Stimulated activated CD4-positive, alpha-beta T cell treated with anti-CD3 and anti-CD28 coated beads, Interleukin-12 subunit alpha, Interleukin-12 subunit beta, amount 100 ng/mL, for 48 hours (primary cell): ENCODE measurements at places on chromosomes 7 and 10.

DNA sequence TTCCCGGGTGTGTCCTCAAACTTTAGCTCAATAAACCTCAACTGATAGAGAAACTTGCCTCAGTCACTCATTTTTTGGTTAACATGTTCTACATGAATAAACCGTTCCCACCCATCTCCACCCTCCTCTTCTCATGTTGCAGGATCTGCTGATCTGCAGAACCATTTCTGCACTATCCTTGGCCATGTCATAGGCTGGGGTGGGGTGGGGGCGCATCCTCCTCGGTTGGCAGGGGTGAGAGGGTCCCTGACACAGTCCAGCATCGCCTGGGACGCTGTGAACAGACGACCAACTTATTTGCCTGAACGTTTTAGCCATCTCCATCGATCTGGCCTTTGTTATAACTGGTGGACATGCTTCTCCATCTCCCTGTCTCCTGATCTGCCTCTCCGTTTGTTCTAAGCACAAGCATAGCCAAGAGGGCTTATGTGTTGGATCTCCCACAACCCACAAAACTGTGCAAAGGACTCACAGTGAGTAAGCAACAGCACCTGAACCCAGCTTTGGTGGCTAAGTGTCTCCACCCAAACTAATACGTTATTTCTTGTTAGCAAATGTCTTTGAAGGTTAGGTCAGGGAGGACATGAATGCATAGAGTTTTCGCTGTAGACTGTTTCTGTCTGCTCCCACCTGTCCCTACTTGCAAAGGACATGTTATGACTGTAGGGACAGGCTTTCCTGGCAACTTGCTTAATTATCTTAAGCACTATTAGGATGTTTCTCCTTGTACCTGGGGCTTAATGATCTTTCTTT, 51.7 kb downstream of the PRKCQ start:
- no peak for DNase-seq

DNA sequence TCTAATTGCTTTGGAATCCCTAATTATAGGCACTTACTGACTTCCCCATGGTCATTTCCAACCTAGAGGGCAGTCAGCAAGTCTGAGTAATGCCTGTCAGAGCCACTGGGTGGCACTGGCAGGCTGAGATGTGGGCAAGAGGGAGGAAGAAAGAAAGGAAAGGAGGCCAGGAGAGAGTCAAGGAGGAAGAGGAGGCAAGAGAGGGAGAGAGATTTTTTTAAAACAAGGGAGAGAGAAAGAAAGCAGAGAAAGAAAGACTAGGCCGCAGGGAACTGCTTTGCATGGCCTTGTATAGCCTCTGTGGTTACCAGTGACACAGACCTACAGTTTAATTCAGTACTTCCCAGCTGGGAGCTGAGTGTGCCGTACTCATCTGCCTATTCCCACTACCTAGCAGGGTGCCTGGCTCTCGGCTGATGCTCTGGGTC, 210.4 kb upstream of the ADO start:
- no peak for DNase-seq

DNA sequence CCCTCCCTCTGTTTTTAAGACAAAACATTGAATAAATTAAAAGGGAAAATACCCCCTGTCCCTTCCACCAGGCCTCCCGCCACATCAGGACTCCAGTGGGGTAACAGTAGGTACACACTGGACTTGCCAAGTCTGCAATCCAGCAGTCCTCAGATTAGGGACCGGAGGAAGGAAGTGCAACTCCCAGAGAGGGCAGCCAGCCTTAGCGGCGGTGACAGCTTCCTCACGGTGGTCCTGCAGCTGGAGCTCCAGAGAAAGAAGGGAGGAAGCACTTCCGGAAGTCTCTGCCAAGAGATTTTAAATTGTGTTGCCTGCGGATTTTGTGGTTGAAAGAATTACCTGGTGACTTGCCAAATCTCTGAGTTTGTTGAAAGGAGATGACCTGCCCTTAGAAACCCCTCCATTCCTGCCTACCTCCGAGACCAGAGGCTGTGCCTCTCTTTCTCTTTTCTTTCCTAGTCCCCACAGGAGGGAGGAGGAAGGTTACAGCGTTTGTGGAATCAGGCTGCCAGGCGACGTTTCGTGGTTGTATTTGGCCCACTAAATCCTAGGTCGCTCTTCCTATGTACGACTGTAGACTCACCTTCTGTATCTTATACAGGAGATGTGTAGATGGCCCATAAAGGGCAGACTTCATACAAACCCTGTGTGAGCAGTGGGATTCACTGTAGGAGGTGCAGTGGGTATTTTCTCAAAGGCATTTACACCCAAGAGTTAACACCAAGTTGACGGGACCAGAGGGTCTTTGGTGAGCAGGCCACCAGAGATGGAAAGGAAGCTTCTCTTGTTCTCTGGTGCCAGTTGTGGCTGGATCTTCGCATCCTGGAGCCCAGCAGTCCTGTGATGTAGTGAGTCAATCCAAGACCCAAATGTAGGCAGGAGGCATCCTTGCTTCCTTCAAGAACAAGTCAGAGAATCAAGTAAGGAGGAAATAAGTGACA, 77.9 kb downstream of the INSIG1 start:
- no peak for DNase-seq

- DNase-seq, result no peak
Observed at GRCh38 chr10:110615057-110615747, 28.9 kb upstream of the RBM20 start.

- no peak for DNase-seq
Observed at GRCh38 chr10:50593523-50594376, 30.0 kb downstream of the SGMS1 start.

- no peak for DNase-seq
Observed at GRCh38 chr10:63013755-63014154, 119.4 kb upstream of the NRBF2 start.

- no peak for DNase-seq
Observed at GRCh38 chr10:79905322-79906314, 43.3 kb downstream of the SFTPD start.

- no peak for DNase-seq
Observed at GRCh38 chr7:70500261-70500660, 631.7 kb upstream of the GALNT17 start.

GRCh38 chr7:119929891-119930290, 343.1 kb upstream of the KCND2 start:
- DNase-seq, result no peak

GRCh38 chr10:68103261-68103878, 5.9 kb upstream of the MYPN start:
- DNase-seq, result no peak

DNA sequence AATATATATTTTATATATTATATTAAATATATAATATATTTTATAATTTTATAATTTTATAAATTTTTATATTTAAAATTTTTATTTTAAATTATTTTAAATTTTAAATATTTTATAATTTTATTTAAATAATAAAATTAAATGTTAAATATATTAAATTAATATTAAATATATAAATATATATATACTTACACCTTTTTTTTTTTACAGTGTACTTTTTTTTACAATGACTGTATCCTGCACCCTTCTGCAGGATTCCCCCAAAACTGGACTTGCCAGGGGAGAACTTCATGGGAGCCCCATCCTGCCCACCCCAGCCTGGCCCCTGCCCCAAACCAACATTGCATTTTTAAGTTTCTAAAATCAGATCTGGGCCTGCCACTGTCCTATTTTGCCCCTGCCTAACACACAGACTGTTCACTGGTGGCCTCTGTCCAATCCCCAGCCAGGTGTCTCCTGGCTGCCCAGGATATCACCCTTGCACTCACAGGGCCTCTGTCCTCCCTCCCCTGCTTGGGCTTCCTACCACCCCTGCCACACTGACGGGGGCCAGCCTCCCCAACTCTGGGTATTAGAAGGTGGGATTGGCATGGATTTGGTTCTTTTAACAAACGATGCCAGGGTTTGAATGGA, 138.0 kb downstream of the ADCY1 start:
- no peak for DNase-seq

DNA sequence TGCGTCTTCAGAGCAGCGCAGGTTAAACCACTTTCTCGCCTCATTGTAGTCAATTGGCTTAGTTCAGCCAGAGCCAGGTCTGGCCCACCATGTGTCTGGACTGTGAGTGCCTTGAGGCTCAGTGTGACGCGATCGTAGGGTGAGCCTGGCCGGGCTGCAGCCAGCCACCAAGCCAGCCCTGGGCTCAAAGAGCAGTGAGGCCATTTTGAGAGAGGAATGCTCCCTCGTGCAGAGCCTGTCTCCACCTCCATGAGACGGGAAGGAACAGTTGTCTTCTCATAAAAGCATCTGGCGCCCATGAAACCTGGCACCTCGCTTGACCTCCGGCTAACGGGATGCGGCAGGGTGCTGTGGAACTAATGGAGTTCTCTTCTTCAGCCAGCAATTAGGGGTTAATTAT, 34.5 kb downstream of the LHPP start:
- no peak for DNase-seq

- no peak for DNase-seq
Observed at GRCh38 chr7:139570119-139570518, 46.6 kb downstream of the CLEC2L start.

DNA sequence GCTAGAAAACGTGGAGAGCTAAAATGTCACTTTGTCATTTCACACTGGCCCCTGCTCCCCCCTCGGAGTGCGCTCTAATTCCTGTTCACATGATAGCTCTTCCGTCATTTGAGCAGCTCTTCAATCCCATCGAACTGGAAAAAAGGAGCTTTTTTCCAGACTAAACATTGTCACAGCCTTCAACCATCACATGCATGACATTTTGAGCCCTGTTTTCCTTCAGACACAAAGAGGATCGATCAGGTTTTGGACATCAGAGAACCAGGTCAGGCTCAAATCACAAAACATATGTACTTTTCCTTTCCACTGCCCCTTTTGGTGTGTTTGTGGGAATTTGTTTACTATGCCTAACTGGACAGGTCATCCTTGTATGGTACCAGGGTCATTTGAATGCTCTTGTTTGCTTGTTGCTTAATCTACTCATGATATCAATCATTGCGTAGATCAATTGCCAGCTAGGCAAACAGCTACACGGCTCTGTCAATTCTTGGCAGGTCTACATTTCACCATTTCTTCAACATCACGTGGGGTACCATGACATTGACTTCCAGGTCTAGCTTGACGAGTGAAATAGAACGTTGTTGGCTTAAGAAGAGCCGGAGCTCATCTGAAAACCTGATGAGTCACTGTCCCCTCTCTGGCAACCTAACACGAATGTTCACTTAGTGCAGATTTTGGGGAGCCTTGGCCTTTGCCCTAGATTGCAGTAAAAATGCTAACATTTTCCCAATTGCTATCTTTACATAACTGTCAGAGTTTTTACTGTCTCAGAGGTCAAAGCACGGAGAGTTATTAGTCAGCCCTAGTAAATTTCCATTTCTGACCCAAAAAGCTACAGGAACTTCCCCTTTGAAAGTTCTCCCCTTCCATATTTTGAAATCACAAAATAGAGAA, 87.3 kb downstream of the LYZL2 start:
- DNase-seq, result no peak

GRCh38 chr10:61029411-61029810, 85.4 kb upstream of the RHOBTB1 start:
- no peak for DNase-seq

- no peak for DNase-seq
Observed at GRCh38 chr10:6221192-6221940, 18.6 kb downstream of the PFKFB3 start.

DNA sequence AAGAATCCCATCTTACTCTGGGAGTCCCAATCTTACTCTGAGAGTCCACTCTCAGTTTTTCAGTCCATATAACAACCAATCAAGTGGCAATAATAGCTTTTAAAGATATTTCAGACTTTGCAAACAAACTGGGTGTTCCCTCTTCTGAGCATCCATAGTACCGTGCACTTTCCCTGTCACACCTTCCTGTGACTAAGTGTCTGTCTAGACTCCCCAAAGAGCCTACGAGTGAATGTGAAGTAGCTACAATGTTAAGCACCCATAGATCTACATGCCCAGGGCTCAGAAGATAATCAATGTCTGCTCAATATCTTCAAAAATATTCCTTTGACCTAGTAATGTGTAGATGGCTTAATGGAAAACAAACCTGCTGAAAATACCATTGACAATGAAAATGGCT, 95.6 kb upstream of the ASAH2 start:
- DNase-seq, result no peak

DNA sequence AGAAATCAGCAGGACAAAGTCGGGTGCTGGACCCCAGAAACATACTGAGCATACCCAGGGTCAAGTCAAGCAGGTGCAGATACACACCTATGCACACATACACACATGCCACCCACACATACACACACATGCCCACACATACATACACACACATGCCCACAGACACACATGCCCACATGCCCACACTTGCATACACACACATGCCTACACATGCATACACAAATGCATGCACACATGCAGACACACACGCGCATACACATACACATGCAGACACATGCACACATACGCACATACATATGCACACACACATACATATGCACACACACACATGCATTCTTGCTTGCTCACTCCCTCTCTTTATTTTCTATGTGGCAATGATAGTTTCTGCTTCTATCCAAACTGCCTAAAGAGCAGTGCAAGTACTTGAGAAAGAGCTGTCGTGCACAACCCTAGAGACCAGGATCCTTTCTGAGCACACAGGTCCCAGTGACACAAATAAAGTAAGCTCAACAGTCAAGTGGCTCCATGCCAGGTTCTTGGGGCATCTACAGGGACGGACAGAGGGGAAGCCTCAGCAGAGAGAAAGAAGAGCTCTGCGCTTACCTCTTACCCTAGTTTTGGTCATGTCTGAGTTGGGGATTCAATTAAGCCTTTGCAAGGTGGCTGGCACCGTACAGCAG, 83.7 kb downstream of the EBF3 start:
- DNase-seq, result no peak

DNA sequence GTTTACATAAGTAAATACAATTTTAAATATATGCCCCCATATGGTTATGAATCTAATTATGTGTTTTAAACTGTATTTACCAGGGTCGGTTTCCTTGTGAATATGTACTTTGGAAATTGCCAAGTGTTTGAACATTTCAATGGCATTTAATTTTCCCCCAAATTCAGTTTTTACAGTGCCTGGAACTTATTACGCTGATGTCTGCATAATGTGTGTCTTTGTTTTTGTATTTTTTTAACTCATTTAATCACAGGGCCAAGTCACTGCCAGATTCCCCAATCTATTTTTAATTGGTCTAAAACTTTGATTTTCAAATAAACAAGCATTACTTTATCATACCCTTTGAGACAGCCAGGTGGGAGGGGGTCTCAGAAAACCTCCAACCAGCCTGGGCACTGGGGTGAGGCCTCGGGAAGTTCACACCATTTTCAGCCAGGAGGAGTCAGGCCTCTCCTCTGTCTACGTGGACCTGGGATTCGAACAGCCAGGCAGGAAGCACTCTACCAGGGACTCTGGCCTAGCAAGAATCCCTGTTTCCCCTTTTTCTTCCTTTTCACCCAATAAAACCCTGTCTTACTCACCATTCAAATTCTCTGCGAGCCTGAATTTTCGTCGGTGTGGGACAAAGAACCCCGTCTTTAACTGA, 151.5 kb upstream of the COL1A2 start:
- DNase-seq, result no peak

- DNase-seq, result no peak
Observed at GRCh38 chr7:152383341-152384234, 52.2 kb downstream of the KMT2C start.

- DNase-seq, result no peak
Observed at GRCh38 chr7:37751096-37751495, 67.5 kb downstream of the GPR141 start.
